ENCODE measurements at places on chromosomes 2 and 18.

DNA sequence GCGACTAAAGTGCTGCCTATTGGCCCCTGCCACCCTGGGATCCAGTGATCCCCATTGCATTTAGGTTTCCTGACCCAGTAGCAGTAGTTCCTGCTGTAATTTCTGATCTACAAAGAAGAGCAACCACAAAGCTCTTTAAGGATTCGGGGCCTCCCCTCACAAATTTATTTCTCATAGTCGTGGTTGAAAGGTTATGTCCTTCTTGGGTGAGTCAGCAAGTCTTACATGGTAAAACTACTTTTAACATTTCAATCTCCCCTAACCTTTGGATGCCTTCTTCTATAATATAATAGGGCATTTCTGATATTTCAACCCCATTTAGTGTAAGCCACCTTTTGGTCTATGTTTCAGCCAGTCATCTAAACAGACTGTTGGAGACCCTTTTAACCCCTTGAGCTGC, 14.9 kb downstream of the PIKFYVE start:
- DNase-seq: no peak

DNA sequence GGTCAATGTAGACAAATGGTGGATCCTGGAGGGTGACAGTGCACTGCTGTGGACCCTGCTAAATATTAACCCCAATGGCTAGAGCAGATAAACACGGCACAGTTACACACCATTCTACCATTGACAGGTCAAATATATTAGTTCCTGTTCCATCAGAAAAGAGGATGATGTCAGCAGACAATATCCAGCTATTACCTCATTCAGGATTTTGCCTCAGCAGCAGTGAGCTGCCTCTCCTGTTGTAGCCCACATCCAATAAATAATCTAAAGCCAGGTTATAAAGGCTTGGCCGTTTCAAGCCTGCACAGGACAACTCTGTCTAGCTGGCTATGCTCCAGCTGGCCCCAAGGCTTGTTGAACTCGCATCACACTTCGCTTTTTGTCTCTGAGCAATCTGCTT, 31.6 kb upstream of the NETO1 start:
- DNase-seq: no peak

DNA sequence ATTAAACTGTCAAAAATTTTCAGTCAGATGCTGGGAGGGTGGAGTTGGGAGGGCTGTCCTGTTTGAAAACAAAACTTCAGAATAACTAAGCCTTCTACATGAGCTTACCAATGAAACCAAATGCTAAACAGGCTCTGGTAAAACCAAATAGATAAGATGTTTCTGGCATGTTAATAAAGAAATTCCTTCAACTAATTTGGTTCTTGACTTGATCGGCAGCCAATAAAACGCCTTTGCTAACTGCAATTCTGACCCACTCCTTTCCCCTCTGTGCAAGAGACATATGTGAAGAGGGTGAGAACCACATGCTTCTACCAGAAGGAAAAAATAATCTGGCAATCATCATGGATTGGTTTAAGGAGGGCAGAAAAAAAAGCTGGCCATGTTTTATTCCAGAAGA, 20.9 kb downstream of the MAP4K3 start:
- no peak for DNase-seq

DNA sequence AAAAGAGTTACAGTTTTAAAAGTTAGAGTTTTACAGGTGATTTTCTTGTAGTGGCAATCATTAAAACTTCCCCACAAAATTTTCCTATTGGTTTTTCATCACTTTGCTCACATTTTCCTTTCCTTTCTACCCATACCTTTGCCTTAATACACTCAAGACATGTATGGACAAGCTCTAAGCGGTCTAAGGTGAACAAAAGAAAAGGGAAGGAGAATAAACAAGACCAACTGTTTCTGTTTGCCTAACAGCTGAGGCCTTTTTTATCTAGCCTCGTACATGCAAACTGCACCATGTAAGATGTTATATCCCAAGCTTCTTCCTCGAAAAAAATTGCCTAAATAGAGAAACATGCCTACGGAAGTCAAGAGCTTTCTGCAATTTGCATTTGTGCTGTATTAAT, 33.9 kb upstream of the TBC1D8 start:
- DNase-seq: no peak

DNA sequence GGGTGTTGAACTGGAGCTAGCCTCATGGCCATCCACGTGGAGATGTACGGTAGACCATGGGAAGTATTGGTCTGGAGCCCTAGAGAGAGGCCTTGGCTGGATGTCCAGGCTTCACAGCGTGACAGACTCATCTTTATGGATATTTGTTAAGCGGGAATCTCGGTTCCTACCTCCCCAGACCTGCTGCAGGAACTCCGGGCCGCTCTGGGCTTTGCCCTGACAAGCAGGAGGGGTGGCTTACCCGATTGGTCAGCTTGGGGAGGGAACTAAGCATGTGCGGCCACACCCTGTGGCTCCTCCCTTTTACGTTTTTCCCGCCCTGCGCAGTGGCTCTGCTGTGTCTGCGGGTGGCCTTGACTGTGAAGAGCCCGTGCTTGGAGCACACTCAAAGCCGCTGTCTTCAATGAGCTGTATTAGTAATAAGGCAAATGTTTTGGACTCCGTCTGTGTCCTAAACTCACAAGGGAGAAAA, 52.3 kb downstream of the PAPOLG start:
- DNase-seq: no peak

DNA sequence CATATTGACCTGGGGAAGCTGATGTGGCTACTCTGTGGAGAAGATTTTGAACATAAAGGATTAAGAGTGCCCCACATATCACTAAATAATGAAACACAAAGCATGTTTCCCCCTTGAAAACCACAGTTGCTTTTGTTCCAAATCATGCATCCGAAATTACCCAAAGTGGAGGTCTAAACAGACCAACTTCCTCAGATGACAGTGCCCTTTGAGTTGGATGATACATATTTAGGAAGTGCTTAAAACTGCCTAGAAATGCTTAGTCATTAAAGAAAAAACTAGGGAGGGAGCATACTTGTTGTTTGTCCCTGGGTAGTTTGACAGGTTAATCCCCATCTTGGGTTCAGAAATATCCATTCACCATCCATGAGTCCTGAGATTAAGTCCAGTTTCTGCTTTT, 1070.3 kb downstream of the SUCLG1 start:
- DNase-seq: no peak

DNA sequence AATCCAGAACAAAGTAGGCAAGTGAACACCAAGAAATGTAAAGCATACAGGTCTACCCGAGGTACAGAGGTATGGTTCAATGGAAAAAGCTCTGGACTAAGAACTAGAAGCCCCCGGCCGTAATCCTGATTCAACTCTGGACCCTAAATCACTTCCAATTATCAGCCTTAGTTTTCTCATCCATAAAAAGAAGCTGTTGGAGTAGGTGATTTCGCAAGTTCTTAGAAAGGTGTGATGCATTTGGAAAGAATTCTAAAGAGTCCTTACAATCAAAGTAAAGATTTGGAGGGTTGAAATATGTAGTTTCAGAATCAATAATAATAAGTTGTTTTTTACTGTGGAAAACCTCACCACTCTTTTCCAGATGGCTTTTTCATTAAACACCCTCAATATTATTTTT, 622.1 kb upstream of the ID2 start:
- no peak for DNase-seq

GRCh38 chr18:28666216-28666615, 489.3 kb upstream of the CDH2 start:
- no peak for DNase-seq

GRCh38 chr18:48828691-48829442, 121.9 kb downstream of the SMAD7 start:
- DNase-seq: peak; percentile 55

GRCh38 chr2:145422576-145422975, 902.7 kb upstream of the ZEB2 start:
- no peak for DNase-seq

- no peak for DNase-seq
Observed at GRCh38 chr2:2455151-2455550, 124.1 kb upstream of the MYT1L start.

- no peak for DNase-seq
Observed at GRCh38 chr2:181076658-181077057, 96.3 kb downstream of the UBE2E3 start.

DNA sequence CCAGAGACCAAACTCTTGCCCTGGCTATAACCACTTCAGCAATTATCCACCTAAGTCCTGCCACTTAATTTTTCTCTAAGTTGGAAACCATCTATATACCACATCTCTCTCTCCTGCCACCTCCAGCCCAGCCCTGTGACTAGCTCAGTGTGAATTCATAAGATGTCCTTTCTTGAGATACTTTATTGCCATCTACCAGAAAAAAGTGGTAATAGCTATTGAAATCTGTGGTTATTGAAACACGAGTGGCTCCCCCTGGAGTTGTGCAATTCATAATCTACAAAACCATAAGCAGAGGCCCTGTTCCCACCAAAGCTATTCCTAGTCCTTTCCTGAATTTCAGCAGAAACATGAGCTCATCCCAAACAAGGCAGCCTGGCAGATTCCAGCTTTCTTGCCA, 324.0 kb downstream of the TXNL1 start:
- DNase-seq: no peak

- DNase-seq: no peak
Observed at GRCh38 chr2:199875400-199875799, 24.4 kb upstream of the FTCDNL1 start.

GRCh38 chr2:98693477-98693876, 37.5 kb downstream of the MGAT4A start:
- DNase-seq: no peak

GRCh38 chr2:66682476-66682875, 247.6 kb downstream of the MEIS1 start:
- DNase-seq: no peak

DNA sequence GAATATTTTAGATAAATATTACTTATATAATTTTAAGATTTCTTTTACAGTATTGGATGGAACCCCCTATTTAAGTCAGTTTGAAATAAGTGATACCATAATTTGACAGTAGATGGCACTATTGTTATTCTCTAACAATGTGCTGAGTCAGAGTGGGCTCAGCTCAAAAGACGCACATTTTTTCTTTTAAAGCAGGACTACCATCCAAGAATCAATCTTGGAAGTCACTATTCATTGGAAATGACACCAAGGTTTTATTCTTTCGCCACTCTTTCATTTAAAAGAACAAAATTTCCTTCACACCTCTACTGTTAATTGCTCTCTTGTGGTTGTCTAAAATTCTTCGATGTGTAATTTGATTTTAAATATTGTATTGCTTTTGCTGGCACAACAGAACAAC, 32.6 kb upstream of the SPAG16 start:
- DNase-seq: no peak

GRCh38 chr18:75081486-75081885, 127.5 kb downstream of the PTGR3 start:
- DNase-seq: no peak

GRCh38 chr2:85437488-85438200, 19.1 kb downstream of the SH2D6 start:
- peak; percentile 83 for DNase-seq

DNA sequence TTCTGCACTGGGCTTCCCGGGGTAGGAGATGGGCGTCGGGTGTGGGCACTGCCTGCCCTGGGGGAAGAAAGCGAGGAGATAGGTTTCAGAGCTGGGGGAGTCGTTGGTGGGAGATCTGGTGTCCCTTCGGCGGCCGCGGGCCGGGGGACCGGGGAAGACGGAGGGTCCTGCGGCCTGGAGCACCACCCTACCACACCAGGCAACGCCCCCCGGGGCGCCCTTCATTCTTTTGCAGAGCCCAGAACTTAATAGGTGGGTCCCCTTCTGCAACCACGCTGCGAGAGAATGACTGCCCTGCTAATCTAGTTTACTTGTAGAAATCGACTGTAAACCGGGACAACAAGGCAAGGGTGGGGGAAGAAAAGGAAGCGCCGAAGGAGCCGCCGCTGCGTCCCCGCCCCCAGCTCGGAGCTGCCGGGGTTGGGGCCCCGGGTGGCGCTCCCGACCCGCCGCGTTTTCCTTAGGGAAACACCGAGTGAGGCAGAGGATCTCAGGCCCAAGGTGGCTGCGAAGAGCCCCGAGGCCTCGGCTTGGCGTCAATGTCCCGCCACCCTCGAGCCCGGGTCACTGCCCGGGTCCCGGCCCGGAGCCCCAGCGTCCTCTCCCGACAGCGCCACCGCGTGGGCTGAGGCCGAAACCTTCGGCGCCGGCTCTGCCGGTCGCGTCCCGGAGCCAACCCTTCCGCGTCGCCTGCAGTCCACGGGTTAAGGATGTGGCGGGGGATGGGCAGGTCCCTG, 5.4 kb upstream of the SATB2 start:
- peak; percentile 91 for DNase-seq

DNA sequence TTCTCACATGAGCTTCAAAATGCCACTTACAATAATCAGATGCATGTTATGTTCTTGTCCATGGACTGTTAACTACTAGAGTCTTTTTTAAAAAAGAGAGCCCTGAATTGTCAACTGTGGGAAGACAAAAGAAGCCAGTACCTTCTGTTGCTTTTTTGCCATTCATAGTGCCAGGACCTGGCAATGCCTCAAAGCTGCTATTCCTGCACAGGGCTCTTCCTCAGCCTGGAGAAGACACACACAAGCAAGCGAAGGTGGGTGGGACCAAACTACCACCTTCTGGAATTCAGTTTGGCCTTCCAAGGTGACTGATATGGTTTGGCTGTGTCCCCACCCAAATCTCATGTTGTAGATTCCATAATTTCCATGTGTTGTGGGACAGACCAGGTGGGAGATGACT, 160.6 kb downstream of the AFF3 start:
- no peak for DNase-seq

- DNase-seq: peak; percentile 95
Observed at GRCh38 chr2:231900486-231900942, 25.7 kb downstream of the NPPC start.

- DNase-seq: no peak
Observed at GRCh38 chr2:206853915-206854314, 85.4 kb upstream of the CPO start.

DNA sequence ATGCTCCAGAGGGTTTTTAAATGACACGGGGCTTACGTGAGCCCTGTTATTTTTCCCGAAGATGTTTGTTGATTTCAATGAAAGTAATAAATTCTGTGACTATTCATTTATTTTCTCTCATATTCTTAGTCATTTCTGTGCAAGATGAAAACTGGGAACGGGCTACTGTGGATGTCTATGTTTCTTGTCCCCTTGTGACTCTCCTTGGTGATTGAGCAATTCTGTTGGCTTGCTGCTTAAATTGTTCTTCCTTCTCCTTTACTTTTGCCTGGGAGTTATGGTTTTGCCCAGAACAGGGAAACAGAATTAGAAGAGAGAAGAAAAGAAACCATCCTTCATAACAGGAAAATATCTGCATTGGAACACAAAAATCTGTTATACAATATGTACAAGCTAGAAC, 508.2 kb upstream of the DSEL start:
- no peak for DNase-seq

DNA sequence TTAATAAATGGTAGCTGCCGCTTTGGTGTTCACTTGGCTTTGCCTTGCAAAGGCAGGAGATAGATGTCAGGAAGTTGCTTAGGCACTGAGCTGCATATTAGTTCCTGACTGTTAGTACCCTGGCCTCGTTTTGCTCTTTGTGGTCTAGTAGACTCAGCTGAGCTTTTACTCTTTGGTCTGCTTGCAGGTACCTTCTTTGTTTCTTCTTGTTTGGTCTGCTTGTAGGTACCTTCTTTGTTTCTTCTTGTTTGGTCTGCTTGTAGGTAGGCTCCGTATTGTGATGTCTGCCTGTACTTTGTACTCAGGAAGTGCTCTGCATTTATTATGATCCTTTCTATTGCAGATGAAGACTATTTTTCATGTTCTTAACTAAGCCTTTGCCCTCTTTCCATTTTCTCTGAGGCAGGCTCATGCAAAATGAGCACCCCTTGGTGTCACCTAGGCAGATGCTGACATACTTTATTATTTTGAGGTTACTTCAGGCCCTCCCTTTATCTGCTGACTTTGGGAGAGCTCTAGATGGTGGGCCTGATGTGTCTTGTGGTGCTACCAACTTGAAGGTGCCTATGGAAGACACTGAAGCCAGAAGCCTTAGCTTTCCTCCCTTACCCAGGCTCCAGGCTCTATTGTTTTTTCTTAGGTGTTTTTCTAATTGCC, 6.0 kb downstream of the RPIA start:
- DNase-seq: no peak

Data from ecto neural progenitor cell (in vitro differentiated cells).